NCI-H774 (cell line): ENCODE measurements at places on chromosomes 2 and 18.
A peak's percentile ranks its signal among the peaks of the same experiment; 100 is the strongest.

DNA sequence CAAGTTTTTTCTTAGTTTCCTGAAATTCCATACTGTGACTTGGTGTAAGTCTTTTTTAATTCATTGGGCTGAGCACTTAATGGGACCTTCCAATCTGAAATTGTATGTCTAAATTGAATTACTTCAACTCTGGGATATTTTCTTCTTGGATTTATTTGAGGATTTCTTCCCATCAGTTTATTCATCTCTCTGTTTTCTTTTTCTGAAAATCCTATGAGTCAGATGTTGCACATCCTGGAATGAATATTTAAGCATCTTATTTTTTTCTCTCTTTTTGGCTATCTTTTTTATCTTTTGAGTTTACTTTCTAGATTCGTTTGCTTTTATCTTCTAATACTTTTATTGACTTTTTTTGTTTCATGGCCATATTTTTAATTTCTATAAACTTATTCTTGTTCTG lies 55.4 kb upstream of the ACYP2 start:
- no peak for DNase-seq

DNA sequence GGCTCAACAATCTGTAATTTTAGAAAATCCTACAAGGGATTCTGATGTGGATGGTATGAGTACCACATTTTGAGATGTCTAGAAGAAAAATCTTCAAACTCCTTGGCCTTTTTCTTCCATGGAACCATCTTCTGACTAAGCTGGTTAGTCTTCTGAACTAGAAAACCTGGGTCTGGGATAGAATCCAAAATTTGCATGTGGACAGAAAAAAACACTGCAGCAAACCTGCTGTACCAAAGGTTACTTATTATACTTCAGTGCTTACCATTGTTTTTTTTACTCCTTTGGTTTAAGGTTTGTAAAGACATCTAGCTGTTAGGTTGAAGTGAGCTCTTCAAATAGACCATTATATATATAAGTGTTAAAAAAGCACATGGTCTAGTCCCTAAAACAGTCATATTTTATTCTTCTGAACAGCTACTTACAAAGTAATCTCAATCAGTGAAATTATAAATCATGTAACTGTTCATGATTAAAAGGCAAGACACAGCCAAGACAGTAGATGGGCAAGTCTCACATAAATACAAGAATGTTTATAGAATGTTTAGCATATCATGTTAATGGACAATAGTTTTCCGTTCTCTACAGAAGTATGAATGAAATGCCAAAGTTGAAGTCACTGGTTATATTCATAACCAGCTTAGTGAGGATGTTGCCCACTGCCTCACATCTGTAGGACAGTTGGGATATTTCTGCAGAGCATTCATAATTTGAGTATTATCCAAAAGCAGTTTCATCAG lies 85.5 kb downstream of the ORC4 start:
- no peak for DNase-seq

GRCh38 chr2:135863233-135863632 lies 13.0 kb downstream of the MCM6 start:
- DNase-seq = no peak

- DNase-seq = no peak
Observed at GRCh38 chr2:100786297-100786658, 33.7 kb upstream of the NPAS2 start.

DNA sequence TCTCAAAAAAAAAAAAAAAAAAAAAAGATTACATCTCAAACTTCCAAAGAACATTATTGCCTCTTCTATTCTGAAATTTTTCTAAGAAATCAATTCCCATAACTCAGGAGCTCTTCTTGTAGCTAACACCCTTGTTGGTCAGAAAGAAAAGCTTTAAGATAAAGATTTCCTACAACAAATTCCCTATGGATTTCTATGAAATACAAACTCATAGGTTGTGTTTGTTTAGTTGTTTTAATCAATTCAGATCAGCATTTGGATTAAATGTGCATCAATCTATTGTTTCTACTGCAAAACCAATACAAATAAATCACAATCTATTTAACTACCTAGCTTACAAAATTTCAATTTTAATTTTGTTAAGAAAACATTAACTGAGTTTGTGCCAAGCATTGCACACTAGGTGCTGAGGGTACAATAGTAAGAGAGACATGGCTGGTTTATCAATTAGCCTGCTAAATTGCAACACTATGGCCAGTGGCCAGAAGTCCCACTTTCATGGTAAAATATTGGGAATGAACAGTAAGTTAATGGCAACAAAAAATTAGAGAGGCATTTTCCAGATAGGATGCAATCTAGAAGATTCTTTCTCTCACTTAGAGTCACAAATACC lies 80.2 kb upstream of the MYCN start:
- DNase-seq = no peak

GRCh38 chr2:16664052-16664731 lies 1.4 kb downstream of the CYRIA start:
- no peak for DNase-seq

DNA sequence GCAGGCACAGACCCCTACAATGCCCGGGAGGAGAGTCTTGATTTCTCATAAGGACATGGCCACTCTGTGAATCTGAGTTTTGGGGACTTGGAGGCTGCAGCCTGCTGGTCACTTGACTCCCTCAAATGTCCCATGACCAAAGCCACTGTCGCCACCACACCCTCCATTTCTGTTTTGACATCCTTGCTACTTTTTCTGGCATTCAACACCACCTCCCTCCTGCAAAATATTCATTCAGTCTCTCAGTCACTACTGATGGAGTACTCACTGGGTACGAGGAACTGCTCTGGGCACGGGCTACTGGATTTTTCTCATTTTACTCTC lies 208.6 kb upstream of the HAAO start:
- no peak for DNase-seq

DNA sequence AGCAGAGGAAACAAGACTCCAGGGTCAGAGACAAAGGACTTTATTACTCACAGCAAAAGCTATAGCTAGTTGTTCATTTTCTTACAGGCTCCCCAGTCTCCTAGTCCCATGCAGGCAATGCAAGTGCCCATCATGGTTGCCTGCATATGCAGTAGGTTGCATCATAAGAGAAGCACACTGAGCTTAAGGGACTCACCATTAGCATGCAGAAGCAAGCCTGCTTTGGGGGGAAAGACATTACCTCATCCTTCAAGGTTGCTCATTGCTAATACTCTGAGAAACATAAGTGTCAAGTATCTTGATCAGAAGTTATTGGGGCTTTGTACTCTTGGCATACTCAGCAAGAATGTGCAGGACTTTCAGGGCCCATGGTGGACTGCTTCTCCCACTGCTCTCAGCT lies 114.6 kb upstream of the CCDC68 start:
- no peak for DNase-seq

GRCh38 chr2:106582148-106583143 lies 95.3 kb downstream of the CD8B2 start:
- DNase-seq = peak; percentile 76

- no peak for DNase-seq
Observed at GRCh38 chr18:62164855-62165487, 21.9 kb downstream of the PIGN start.

DNA sequence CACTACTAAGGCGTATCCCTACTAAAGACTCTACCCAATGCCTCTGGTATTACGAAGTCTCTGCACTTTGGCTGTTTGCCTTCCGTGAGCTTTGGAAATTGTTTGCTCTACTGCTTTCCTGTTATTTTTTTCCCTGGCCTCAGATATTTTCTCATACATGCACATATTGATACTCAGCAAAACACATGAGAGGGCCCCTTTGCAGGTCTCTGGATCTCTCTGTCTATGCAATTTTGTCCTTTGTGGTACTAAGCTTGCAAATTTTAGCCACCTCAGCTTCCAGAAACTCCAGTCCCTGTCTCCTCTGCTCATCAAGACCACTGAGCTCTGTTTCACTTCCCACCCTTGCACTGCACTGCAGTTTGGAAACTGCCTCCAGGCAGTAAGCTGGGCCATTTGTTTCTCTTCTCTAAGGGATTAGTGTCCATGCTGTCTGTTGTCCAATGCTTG lies 46.6 kb downstream of the TAF1B start:
- DNase-seq = no peak

- no peak for DNase-seq
Observed at GRCh38 chr2:82839036-82839435, 1620.0 kb downstream of the SUCLG1 start.

DNA sequence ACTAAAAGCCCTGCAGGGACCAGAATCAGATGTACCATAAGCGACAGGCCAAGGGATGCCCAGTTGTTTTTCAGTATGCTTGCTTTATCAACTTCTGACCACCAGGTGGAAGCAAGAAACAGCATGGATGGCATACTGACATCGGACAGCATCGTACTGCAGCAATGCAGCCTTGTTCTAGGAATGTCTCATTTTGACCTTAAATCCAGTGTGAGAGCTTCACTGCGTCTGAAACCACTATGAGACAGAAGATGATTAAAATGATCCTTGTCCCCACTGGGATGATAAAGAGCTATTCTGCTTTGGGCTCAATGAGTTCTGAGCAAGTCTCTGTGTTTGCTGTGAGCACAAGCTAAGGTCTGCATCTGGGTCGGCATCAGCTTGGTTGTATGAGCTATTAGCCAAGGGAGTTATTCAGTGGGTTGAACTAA lies 54.3 kb downstream of the CDK15 start:
- DNase-seq = peak; percentile 25

DNA sequence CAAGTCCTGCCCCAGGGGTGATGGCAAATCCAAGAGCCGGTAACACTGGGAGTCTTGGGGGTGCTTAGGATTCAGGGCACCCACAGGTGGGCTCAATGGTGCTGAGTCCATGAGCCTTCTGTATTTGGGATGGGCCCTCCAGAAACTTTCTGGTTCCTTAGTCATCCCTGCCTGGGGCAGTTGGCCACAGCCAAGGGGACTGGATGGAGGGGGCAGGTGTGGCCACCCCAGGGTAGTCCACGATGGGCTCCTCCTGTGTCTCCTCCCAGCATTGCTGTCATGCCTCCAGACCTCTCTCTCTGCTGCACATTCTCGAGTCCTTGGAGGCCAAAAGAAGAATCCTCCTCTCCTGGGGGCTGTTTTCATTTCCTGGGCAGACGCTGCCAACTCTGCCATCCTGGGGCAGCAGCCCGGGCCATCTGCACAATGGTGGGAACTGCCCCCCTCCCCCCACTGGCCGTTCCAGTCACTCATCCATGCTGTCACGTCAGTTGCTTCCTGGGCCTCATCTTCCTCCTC lies 158.0 kb upstream of the TWIST2 start:
- no peak for DNase-seq

DNA sequence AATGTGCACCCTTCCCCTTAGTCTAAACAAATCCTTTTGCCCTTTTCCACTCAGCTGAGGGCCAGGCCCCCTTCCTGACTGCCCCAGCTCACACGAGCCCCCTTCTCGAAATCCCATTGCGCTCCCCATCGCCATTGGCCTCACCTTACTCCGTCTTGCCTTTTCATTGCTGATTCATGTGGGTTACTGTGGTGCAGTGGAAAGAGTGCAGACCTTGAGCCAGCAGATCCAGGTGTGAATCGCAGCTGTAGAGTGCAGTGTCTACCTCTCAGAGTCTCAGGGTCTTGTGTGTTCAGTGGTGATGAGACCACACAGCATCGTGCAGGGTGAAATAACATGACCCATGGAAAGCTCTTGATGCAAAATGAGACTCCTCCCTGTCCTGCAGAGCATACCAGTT lies 132.4 kb upstream of the APCDD1 start:
- no peak for DNase-seq

DNA sequence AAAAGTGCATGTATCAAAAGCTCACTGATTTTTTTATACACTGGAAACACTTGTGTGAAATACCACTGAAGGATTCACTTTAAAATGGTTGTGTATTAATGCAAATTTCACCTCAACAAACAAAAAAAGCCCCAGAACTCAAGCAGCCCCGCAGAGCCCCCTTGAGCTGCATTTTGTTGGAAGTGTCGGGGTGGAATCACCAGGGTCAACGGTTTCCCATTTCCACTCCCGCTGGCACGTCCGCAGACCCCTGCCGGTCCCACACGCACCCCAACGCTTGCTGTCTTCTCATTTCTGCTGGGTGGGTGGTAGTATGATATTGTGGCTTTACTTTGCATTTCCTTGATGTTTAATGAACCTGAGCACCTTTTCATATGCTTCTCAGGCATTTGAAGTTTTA lies 239.7 kb downstream of the FAM210A start:
- DNase-seq = no peak

DNA sequence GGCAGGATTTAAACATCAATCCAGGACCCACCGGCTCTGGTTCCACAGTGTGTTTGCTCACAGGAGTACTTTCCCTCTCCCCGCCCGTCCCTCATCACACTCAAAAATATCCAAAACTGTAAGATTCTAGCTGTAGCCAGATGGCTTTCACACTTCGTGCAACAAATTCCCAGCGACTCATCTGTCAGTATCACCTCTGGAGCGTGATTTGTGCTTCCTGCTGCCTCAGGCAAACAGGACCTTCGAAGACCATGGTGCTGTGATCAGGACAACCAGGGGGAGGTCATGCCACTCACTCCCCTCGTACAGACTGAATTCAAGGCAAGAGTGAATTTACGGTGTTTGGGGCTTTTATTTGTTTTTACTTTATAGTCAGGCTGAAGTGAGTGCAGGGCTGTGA lies 154.5 kb upstream of the PID1 start:
- DNase-seq = no peak

DNA sequence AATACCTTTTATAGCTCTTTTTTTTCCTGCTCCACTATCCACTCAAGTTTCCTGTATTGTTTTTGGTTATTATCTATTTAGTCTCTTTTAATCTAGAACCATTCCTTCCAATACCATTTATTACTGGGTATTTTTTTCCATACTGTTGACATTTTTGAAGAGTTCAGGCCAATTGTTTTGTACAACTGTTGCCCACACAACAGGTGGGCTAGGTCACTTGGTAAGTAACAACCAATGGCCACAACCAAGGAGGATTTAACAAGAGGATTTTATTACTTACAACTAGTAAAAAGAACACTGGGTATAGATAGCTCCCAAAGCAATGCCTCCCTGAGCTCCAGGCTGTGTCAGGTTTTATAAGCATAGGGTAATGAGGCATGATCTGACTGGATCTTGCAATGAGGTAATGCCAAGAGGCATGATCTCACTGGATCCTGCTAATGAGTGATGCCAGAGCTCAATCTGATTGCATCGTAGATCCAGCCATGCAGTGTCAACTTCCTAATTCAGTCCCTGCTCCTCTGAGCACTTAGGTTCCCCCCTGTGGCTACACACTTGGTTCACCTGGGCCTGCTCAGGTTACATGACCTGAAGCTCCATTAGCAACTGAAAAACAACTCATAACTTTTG lies 7.1 kb upstream of the CEP68 start:
- DNase-seq = no peak

- no peak for DNase-seq
Observed at GRCh38 chr2:223084873-223085272, 32.9 kb downstream of the KCNE4 start.

DNA sequence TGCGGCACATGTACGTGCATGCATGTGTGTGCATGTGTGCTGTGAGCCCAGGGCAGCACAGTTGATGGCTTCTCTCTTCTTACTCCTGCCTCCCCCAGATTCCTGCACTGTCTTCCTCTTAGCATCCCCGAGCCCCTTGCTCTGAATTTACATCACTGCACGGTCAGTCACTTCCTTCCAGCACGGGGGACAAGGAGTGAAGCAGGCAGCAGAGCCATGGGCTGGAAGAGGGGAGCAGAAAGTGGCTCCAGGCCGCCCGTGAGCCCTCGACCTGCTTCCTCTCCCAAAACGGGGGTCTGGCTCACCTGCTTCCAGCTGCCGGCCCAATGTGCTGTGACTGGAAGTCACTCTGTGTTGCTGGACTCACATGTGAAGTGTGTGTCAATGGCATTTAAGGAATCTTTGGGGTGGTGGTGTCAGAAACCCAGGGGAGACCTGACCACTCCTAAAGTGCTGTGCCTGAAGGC lies 106.1 kb downstream of the FAM210A start:
- no peak for DNase-seq

- DNase-seq = no peak
Observed at GRCh38 chr2:142871396-142871795, 6.1 kb upstream of the KYNU start.
